NCI-H2107 (cell line): ENCODE measurements at places on chromosomes 7 and 10.

GRCh38 chr10:86899132-86899531 is 58.3 kb downstream of the MMRN2 start:
- no peak for DNase-seq

GRCh38 chr7:131493081-131493480 is 63.3 kb downstream of the PODXL start:
- no peak for DNase-seq

DNA sequence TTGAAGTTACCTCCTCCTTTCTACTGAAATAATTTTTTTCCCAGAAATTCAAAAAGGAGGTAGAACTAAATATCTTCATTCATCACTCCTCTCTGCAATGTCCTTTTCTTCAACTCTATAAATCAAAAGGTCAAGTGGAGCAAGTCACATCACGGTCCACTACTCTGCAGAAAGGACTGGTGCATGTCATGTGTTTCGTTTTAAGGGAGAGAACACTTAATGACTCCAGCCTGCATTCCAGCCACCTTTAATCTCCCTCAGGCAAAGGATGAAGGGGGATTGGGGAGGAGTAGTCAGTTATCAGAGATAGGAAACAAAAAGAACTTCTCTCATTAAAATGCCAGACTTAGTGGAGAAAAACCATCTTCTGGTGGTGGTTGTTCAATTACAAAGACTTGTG is 78.9 kb downstream of the ANK3 start:
- no peak for DNase-seq

DNA sequence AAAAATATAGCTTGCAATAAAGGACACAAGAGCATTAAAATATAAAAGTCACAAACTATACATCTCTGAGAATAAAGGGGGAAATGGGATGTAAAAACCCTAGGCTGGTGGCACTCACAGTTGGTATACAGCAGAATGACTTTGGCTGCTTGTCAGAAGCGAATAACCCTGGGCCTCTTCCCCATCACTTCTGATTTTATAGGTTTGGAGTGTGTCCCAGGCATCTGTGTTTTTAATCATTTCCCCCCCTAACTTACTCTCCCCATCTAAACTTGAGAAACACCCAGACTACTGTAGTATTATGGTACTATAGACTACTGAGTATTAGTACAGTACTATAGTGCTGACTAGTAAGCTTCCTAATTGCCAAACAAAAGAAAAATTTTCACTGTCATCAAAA is 1.8 kb upstream of the RPA3 start:
- DNase-seq, result peak; percentile 40

DNA sequence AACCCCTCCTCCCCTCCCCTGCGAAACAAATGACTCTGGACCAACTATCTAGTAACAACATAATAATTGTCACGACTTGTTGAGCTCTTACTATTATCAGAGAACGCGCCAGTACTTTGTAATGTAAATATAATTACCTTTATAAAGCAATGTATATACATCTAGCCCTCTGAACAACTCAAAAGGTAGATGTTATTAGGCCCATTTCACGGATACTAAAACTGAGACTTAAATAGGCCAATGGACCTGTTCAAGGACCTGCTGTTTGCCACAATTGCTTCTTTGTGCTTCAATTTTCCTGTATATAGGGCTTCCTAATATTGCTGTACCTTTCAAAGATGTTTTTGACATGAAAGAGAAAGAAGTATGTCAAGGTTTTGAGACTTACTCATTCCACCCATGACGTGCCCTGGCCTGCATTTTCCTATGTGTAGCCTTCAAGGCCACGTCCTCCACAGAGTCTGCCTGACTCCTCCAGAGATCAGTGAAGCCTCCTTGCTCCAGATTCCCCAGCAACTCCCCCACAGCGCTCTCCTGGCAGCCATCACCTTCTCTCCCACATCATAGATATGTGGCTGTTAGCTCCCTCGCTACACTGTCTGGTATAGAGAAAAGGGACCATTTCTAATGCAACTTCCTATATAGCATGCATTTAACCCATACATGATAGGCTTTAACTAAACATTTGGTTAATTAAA is 156.6 kb downstream of the SKIDA1 start:
- DNase-seq, result no peak

DNA sequence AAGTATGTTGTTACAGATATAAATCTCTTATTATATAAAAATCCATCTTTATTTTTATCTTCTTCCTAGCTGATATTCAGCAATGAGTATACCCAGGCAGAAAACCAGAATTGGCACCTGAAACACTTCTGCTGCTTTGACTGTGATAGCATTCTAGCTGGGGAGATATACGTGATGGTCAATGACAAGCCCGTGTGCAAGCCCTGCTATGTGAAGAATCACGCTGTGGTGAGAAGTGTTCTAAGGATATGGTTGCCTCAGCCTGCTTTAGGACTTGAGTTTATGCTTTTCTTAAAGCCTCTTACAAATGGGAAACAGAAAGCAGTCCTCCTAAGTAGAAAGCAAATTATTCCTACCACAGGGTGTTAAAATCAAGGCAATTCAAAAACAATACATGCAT is 41.9 kb downstream of the TES start:
- DNase-seq, result no peak

DNA sequence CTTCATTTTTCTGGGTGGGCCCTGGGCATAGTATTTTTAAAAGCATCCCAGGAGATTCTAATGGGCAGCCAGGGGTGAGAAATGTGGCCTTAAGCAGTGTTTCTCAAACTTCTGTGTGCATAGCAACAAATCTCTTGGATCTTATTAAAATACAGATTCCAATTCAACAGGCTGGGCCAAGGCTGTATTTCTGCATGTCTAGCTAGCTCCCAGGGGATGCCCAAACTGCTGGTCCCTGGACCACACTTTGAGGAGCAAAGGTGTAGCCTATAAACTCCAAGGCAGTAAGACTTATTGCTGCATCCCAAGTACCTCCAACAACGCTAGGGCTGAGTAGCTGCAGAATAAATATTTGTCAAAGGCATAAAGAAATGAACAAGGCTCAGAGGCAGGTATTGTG is 292.9 kb upstream of the ZMIZ1 start:
- no peak for DNase-seq

GRCh38 chr7:112172870-112173567 is 33.2 kb downstream of the DOCK4 start:
- no peak for DNase-seq

- DNase-seq, result no peak
Measured at GRCh38 chr7:105875505-105875904, 894 bp downstream of the ATXN7L1 start.

GRCh38 chr10:14836208-14836607 is 1.6 kb downstream of the CDNF start:
- no peak for DNase-seq

DNA sequence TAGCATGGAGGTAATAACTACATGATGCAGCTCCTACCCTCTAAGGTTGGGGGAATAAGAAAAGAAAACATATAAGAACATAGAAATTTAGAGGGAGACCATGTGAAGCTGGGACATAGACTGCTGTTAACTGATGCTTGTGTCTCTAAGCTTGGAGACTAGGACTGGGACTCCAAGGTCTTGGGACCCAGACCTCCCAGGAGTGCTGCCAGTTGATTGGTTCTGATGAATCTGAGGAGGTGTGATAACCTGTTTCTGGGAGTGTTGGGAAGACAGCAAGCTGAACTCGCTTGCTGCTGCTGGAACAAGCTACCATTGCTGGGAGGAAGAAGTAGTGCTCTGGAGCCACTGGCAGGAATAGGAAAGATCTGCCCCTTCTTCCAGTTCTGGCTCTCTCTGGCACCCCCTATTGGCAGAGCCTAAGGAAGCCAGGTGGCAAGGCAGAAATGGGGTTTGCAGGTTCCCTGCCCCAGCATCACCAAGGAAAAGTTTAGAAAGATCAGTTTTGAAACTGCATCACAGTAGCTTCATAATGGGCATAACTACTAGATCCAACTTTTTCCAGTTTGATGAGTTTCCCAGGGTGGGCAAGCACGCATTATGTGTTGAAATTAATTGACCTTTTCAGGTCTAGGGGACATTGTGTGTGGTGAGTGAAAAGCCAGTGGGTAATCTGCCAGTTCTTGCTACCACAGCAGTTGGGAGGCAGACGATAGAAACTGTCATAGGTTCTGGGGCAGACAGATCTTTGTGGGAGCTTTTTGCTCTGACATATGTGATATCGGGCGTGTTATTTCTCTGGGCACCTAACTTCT is 140.7 kb downstream of the SND1 start:
- no peak for DNase-seq

DNA sequence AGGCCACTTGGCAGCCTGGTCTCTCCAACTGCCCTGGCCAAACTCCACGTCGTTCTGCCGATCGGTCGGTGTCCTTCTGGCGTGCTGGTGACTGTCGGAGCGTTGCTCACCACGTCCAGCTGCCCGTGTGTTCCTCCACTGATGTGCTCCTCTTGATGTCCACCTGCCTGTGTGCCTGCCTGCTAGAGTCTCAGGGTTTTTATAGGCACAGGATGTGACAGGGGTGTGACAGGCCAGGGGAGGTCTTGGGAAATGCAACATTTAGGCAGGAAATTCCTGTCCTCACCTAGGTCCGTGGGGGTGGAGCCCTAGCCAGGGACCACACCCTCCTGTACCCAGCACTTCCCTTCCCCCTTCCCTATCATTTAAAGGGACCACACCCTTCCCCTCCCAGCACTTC is 25.2 kb upstream of the CFAP46 start:
- DNase-seq, result no peak

- DNase-seq, result no peak
Measured at GRCh38 chr7:41205600-41205999, 497.3 kb downstream of the INHBA start.

DNA sequence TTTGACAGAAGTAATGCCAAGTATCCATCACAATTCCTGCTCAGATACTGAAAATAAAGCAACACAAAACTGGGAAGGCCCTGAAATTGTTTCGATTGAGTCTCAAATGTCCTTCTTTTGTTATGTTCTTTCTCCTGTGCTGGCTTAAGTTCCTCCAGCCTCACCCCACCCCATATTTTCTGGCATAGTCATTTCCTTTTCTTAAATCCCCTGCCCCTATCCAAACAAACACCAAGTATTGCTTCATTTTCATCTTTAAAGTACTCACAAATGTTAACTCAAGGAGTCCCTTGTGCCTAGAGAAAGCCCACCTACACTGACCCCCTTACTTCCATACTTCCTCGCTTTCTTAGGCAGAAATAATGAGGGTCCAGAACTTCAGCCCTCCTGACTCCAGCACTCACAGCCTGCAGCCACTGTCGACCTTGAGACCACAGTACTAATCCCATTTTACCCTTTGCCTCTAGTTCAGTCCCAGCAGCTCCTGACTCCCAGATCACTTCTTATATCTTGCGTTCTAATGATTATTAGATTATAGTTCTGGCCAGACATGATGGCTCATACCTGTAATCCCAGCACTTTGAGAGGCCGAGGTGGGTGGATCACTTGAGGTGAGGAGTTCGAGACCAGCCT is 73.2 kb upstream of the ST8SIA6 start:
- DNase-seq, result no peak

DNA sequence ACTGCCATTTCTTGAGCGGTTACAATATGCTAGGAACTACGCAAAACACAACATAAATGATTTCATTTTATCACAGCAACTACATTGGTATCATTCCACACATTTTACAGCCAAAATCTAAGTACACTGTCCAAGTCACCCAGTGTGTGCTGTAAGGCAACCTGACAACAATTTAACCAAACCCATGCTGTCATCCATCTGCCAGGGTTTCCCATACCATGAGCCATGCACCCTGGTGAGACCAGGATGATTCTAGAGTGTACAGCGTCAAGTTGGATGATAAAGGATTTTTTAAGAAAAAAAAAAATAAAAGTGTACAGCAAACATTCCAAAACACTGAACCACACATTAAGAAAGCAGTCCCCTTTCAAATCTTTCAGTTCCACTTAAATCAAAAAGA is 52.9 kb downstream of the PIK3AP1 start:
- no peak for DNase-seq

DNA sequence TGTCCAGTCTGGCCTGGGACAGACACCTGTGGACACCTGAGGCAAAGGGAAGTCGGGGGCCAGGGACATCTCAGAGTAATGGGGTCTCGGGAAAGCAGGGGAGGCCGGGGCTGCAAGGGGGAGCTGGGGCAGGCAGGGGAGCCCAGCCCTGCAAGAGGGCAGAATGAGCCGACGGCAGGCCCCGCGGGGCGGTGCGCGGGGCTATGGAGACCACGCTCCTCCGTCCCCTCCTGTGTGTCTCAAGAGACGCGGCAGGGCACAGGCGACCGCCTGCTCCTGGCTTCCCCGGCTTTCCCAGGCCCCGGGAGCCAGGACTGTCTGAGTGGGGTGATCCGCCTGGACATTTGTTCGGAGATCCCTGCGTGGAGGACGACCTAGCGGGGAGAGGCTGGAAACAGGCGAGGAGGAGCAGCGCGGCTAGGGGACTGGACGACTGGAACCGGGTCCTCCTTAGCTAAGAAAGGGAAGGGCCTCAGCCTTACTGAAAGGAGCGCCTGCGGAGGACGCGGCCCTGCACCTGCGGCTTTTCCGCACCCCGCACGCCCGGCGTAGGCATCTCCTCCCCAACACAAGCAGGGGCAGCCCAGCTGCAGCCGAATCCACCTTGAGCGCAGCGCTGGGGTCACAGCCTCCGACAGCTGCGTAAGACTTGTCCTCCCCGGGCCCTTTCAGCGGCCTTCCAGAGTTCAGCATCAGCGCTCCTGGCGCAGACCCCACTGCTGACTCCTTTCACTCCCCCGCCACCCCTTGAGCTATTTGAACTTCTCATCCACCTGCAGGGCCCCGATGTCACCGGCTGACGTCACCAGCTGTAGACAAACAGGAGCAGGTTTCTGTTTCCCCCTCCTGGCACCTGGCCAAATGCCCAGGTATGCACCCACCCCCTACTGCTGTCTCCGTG is 176.4 kb downstream of the ZNF248 start:
- DNase-seq, result no peak

- DNase-seq, result no peak
Measured at GRCh38 chr7:150851492-150852370, 586 bp upstream of the AOC1 start.

GRCh38 chr10:132807621-132808049 is 21.7 kb upstream of the NKX6-2 start:
- no peak for DNase-seq

- DNase-seq, result no peak
Measured at GRCh38 chr7:95545007-95545615, 51.2 kb downstream of the PDK4 start.
